ENCODE measurements at places on chromosomes 2 and 18. TPM values are rescaled to one million over a fixed set of nuclear protein-coding genes. Genes with fewer than 3 reads are reported as not detected.

IRS1 gene
- total RNA-seq = 0.07 TPM

ANKRD30B gene
- not detected for total RNA-seq

IL1B gene
- 0.46 TPM for total RNA-seq

CCDC68 gene
- total RNA-seq = 1.1 TPM

SH3BP4 gene
- 56.5 TPM for total RNA-seq

ZNF512 gene
- total RNA-seq = 36.9 TPM

TFPI gene
- total RNA-seq = 243 TPM

GREB1L gene
- 0.20 TPM for total RNA-seq

C2orf66 gene
- total RNA-seq = 0.07 TPM

KCNE4 gene
- total RNA-seq = not detected

SLC20A1 gene
- total RNA-seq = 81.2 TPM

DCDC2C gene
- total RNA-seq = not detected

STEAP3 gene
- total RNA-seq = 12.2 TPM

IFIH1 gene
- total RNA-seq = 7.3 TPM

SPDYA gene
- 0.79 TPM for total RNA-seq

EVA1A gene
- 149 TPM for total RNA-seq

KHK gene
- 2.1 TPM for total RNA-seq

L3MBTL4 gene
- 0.04 TPM for total RNA-seq

LCT gene
- not detected for total RNA-seq

FIGN gene
- total RNA-seq = 0.99 TPM

DSC1 gene
- total RNA-seq = not detected

CNGA3 gene
- not detected for total RNA-seq

QPCT gene
- 18.9 TPM for total RNA-seq

ATG9A gene
- total RNA-seq = 53.3 TPM

CLEC4F gene
- total RNA-seq = not detected

KIF1A gene
- total RNA-seq = 0.07 TPM

MGAT5 gene
- 85.1 TPM for total RNA-seq

CD226 gene
- total RNA-seq = 0.04 TPM

TSPYL6 gene
- not detected for total RNA-seq

ANKRD30BL gene
- total RNA-seq = not detected

ACTG2 gene
- not detected for total RNA-seq

HSBP1L1 gene
- total RNA-seq = 1.4 TPM

RGPD3 gene
- total RNA-seq = 0.20 TPM

ALPI gene
- not detected for total RNA-seq

IL1RN gene
- total RNA-seq = not detected

SMAD2 gene
- total RNA-seq = 109 TPM

VSNL1 gene
- total RNA-seq = not detected

ABHD1 gene
- total RNA-seq = not detected

PRSS56 gene
- not detected for total RNA-seq

ABHD3 gene
- 5.0 TPM for total RNA-seq

MGAT4A gene
- total RNA-seq = 65.4 TPM

SETBP1 gene
- 3.7 TPM for total RNA-seq

Measured in pulmonary artery endothelial cell (primary cell).